Esophagus squamous epithelium (tissue), 5 donors: ENCODE measurements at places on chromosomes 3 and 15. TPM values are rescaled to one million over a fixed set of nuclear protein-coding genes. Genes with fewer than 3 reads are reported as not detected.

CHRFAM7A gene
- 0.19 TPM for total RNA-seq

- no peaks in the 10 kb centered on the region for H3K4me1 ChIP-seq
- no peaks in the 10 kb centered on the region for H3K27me3 ChIP-seq
- DNase-seq = no peak
Measured at GRCh38 chr15:97929456-97930229, 30.9 kb upstream of the ARRDC4 start.

PLIN1 gene
- total RNA-seq = 0.26 TPM

DNA sequence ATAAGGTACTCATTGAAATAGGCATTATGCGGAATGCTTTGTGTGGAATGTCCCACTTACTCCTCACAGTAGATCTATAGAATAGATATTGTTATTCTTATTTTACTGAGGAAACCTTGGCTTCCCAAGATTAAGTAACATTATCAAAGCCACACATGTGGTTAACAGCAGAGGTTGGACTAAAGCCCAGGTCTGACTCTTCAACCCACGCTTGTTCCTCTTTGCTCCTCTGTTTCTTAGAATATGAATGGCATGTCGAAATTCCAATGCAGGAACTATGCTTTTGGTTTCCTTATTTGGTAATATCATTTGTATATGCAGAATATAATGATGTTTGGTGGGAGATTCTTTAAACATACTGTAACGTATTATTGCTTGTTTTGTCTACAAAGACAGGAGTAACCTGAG is 818.8 kb upstream of the LMCD1 start:
- no peak for DNase-seq
- no peaks in the 10 kb centered on the region for H3K27me3 ChIP-seq
- H3K27ac ChIP-seq = no peak overlapping the region

DNA sequence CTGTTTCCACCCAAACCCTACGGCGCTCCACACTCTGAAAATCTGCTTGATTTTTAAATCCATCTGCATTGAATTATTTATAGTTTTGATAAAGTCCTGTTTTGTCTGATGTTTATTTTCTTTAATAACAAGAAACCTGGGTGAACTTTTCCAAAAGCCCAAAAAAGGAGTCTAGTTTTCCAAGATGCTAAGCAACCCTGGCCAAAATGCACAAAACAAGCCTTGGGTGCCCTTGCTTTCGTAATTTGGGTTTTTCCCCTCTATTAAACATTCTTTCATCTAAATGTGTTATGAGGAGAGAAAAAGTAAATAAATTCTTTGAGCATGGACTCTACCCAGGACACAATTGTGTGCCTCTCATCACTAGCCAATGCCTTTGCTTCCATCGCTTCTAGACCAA is 468.9 kb downstream of the MCTP2 start:
- no peak overlapping the region for H3K4me3 ChIP-seq
- no peaks in the 10 kb centered on the region for H3K36me3 ChIP-seq
- no peaks in the 10 kb centered on the region for H3K27me3 ChIP-seq
- no peaks in the 10 kb centered on the region for H3K4me1 ChIP-seq
- no peak overlapping the region for H3K27ac ChIP-seq
- no peak for DNase-seq

- H3K4me3 ChIP-seq = no peak overlapping the region
- H3K27me3 ChIP-seq = no peaks in the 10 kb centered on the region
- H3K27ac ChIP-seq = peak overlapping the region; percentile 83
- DNase-seq = no peak
Measured at GRCh38 chr15:40235201-40235885, 3.5 kb upstream of the PAK6 start.

DNA sequence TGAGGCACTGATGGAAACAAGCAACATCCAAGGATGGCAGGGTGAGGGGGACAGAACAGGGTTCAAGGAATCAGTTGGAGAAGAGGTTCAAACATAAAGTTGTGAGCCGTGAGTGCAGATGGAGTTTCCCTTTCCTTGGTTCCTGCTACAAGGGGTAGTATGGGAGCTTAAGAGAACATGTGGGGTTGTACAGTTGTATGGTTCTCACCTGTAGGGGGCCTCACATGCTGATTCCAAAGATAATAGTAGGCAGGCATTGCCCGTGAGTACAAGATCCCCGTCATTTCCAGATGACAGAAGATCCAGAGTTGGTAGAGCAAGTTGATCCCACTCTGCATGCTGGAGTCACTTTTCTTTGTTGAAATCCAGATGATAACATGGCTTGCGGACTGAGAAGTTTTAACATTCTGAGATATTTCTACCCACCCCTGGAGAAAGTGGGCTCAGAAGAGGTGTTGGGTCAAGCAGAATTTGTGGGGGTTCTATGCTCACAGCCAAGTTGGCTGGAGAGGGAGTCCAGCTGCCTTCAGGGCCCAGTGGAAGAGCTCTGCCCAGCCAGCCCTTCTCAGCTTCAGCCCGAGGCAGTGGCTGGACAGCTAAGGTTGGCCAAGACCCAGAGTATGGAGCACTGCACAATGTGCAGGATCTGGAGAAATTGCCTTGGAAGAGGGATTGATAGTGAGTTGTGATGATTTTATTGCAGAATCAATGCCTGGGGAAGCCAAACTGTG is 141.8 kb downstream of the THSD4 start:
- no peaks in the 10 kb centered on the region for H3K27me3 ChIP-seq
- no peak overlapping the region for H3K4me3 ChIP-seq
- H3K36me3 ChIP-seq = no peaks in the 10 kb centered on the region
- DNase-seq = no peak

NAA80 gene
- total RNA-seq = 16.2 TPM

- H3K27ac ChIP-seq = no peak overlapping the region
- peaks cover 49% of the 10 kb centered on the region for H3K4me1 ChIP-seq
- no peaks in the 10 kb centered on the region for H3K27me3 ChIP-seq
- no peak for DNase-seq
- H3K4me3 ChIP-seq = no peak overlapping the region
- H3K36me3 ChIP-seq = no peaks in the 10 kb centered on the region
Measured at GRCh38 chr3:27353221-27353620, 16.0 kb downstream of the NEK10 start.

DNA sequence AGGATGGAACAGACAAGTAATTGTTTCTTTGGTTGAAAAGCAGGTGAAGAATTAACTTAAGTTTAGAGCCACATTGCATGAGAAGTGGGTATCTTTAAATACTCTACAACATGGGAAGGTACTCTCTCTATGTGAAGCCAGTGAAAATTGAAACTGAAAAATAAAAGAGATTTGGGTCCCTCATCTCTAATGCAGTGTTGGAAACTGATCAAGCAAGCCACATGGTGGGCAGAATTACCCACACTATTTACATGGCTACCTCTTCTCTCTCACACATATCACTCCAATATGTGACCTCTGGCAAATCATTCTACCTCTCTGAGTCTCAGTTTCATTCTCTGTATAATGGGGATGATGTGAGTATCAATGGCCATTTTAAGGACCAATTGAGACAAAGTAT is 339.0 kb downstream of the IL5RA start:
- no peaks in the 10 kb centered on the region for H3K27me3 ChIP-seq
- H3K36me3 ChIP-seq = no peaks in the 10 kb centered on the region
- no peak overlapping the region for H3K27ac ChIP-seq

DNA sequence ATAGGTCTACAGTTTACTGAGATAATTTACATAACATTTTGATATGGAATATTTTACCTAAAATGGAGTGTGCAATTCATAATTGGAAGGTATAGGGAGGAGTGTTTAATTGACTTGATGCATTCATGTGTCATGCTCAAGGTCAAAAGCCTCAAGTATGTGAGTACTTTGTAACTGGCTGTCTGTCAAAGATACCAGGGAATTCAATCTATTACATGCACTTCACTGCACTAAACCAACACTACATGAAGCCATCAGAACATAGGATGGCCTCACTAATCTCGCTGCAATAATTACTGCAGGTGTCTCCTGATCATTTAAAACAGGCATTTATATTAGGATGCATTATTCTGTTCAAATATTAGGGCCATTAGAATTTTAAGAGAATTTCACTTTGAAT is 367.2 kb downstream of the CNTN4 start:
- H3K4me1 ChIP-seq = no peaks in the 10 kb centered on the region
- DNase-seq = no peak

CKMT1A gene
- total RNA-seq = 53.1 TPM

DNA sequence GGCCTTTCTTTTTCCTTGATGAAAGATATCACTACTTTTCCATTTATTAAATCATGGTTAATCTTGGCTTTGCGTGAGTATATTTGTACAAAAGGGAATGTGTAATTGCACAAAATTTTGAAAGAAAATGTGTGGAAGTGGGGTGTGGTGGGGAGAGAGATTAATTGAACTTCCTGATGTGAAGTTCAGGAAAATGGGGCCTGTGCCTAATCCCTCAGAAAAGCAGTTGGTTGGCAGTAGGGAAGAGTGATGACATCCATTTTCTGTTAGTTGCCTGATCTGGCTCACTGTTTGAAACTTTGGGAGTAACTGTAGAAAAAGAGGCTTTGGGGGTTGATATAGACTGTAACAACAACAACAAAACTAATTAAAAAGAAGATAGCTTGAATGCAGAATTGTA is 10.8 kb upstream of the IL20RB start:
- H3K27me3 ChIP-seq = no peaks in the 10 kb centered on the region
- H3K36me3 ChIP-seq = no peaks in the 10 kb centered on the region
- H3K4me1 ChIP-seq = peaks cover 19% of the 10 kb centered on the region
- H3K27ac ChIP-seq = no peak overlapping the region
- DNase-seq = no peak

ZMYND10 gene
- total RNA-seq = not detected

DNA sequence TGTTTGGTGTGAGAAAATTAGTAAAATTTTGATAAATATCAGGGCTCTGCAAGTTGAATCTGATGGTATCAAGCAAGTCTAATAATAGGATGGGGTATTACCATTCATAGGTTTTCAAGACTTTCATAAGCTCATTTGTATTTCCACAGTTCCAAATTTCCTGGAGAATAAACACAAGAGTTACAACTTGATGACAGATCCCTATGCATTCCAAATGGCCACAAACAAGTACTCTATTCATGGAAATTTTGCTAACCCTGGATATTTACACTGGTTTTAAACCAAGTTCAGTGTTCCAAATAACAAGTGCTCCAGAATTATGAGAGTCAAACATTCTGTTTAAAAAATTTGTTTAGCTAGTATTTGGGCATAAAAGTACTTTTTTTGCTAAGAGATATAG is 75.0 kb upstream of the CNTN6 start:
- H3K4me3 ChIP-seq = no peak overlapping the region
- H3K4me1 ChIP-seq = no peaks in the 10 kb centered on the region
- no peaks in the 10 kb centered on the region for H3K27me3 ChIP-seq
- DNase-seq = no peak
- no peaks in the 10 kb centered on the region for H3K36me3 ChIP-seq

DNA sequence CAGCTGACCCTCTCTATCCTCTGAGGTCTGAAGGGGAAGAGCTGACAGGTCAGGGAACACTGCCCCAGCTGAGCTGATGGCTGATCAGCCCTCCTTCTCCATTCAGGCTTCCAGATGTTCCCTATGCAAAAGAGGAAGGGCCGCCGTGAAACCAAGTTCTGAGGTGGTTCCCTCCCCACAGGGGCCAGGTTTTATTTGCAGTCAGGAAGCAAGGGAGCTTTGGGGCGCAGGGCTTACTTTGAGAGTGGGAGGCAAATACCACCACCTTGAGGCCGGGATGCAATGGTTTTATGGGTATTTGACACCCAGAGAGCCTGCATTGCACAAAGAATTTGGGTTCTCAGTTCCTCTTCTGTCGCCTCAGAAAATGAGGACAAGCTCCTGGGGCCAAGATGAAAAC is 186.9 kb downstream of the ARRDC4 start:
- H3K27me3 ChIP-seq = no peaks in the 10 kb centered on the region
- DNase-seq = no peak
- no peak overlapping the region for H3K27ac ChIP-seq
- H3K36me3 ChIP-seq = no peaks in the 10 kb centered on the region

GRCh38 chr3:176351408-176351807 is 845.9 kb downstream of the TBL1XR1 start:
- no peaks in the 10 kb centered on the region for H3K36me3 ChIP-seq
- H3K27ac ChIP-seq = no peak overlapping the region
- no peak for DNase-seq
- no peaks in the 10 kb centered on the region for H3K4me1 ChIP-seq
- H3K27me3 ChIP-seq = no peaks in the 10 kb centered on the region
- H3K4me3 ChIP-seq = no peak overlapping the region

DNA sequence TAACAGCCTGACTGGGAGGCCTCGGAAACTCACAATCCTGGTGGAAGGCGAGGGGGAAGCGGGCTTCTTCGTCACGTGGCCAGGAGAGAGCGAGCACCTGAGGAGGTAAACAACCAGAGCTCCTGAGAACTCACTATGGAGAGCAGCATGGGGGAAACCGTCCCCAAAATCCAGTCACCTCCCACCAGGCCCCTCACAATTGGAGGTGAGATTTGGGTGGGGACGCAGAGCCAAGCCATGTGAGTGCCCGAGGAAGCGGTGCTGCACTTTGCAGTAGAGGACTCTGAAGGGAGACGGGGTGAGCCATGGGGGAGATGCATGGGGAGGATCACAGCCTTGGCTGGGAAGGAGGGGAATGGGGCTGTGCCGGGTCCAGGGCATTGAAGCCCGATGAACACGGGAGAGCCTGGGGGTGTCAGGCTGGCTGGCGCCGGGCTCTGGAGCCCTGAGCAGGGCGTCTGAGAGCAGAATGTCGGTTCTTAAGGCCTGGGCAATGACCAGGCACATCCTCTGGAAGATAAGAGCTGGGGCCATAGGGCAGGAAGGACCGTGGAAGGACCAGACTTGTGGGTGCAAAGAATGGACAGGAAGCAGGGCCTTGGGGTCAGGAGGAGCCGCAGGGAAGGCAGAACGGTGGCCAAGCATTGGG is 117.7 kb downstream of the GABRG3 start:
- H3K4me3 ChIP-seq = no peak overlapping the region
- no peaks in the 10 kb centered on the region for H3K27me3 ChIP-seq
- H3K36me3 ChIP-seq = no peaks in the 10 kb centered on the region
- H3K4me1 ChIP-seq = no peaks in the 10 kb centered on the region
- H3K27ac ChIP-seq = no peak overlapping the region

GPR171 gene
- total RNA-seq = 1.5 TPM

GOLGA6L4 gene
- total RNA-seq = 3.6 TPM

ZNF80 gene
- total RNA-seq = not detected

GRCh38 chr3:194824100-194824499 is 138.4 kb downstream of the FAM43A start:
- no peak for DNase-seq
- no peak overlapping the region for H3K27ac ChIP-seq
- no peaks in the 10 kb centered on the region for H3K4me1 ChIP-seq
- H3K4me3 ChIP-seq = no peak overlapping the region
- H3K36me3 ChIP-seq = no peaks in the 10 kb centered on the region

BUB1B gene
- 9.1 TPM for total RNA-seq

DNA sequence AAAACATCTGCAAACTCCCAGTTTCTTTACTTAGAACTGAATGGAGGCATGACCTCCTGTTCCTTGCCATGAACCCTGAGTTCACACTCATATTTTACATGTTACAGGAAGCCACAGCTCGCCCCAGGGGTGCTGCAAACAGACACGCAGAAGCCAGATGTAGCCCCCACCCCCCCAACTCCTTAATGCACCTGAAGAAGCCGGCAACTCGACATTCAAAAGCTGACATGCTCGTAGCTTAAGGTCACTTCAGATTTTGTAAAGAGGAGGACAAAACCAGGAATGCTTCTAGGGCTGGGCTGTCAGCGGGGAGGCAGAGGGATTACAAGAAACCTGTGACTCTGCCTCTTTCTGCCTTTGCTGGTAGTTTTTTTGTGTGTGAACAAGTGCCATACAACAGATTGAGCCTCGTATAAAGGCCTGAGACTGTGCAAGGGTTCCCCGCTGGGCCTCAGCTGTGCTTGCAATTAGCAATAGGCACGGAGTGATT is 42.0 kb upstream of the FEZF2 start:
- H3K27ac ChIP-seq = no peak overlapping the region
- H3K4me3 ChIP-seq = no peak overlapping the region
- no peak for DNase-seq

- H3K27me3 ChIP-seq = no peaks in the 10 kb centered on the region
- no peaks in the 10 kb centered on the region for H3K4me1 ChIP-seq
- DNase-seq = no peak
- no peaks in the 10 kb centered on the region for H3K36me3 ChIP-seq
- H3K4me3 ChIP-seq = no peak overlapping the region
Measured at GRCh38 chr15:48371961-48372360, 40.7 kb downstream of the DUT start.

DGKG gene
- total RNA-seq = 1.2 TPM
